NCI-H1417 (cell line): ENCODE measurements at places on chromosomes 3 and 15.

- no peak for DNase-seq
Measured at GRCh38 chr15:38560456-38560926, 4.1 kb downstream of the RASGRP1 start.

GRCh38 chr15:73362900-73363299, 5.9 kb downstream of the HCN4 start:
- no peak for DNase-seq

GRCh38 chr15:61841466-61841865, 218.8 kb downstream of the VPS13C start:
- no peak for DNase-seq

- DNase-seq: no peak
Measured at GRCh38 chr3:111581403-111582119, 13.6 kb downstream of the ZBED2 start.

GRCh38 chr3:28601291-28601690, 252.7 kb upstream of the AZI2 start:
- DNase-seq: peak; percentile 1

DNA sequence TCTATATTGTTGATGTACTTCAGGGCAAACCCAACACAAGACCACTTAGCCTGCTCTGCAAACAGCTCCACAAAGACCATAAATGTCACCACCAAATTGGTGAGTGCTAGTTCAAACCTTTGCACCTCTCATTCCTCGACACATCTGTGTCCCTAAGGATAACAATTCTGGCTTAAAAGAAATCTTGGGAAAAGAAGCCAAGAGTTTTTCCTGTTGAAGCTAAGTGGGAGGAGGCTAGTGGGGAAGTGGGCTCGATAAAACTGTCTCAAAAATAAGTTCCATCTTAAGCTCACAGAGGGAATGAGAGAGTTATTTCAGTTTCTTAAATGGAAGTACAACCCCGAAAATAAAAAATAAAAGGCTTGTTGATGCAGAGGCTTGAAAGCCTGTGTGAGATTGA, 40.4 kb upstream of the PRICKLE2 start:
- DNase-seq: no peak

DNA sequence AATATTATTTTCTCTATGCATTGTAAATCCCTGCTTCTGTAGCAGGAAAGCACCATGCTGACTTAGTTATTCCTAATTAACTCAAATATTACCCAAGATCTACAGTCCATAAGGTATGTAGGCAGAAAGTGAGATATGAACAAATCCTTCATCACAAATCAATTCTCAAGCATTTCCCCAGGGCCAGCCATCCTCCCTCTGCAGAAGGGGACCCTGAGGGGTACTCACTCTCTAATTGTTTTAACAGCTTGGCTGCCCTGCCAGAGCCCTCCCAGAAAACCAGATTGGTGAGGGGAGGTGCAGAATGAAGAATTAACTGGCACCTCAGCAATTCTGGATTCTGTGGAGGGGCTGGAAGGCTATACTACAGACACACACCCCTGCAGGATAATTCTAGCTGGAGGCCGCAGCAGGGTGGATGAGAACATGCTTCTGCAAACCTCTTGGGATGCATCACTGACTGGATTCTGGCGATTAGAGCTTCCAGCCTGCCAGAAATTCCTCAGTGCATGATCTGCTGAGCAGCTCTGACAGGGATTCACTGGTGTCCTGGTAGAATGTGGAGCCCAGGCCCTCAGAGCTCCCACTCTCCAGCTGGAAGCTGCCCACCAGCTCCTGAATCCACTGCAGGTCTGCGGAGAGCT, 88.6 kb upstream of the HERC1 start:
- DNase-seq: no peak

- DNase-seq: no peak
Measured at GRCh38 chr15:60751985-60752952, 273.3 kb upstream of the ICE2 start.

GRCh38 chr3:46480491-46481195, 15.9 kb upstream of the LTF start:
- no peak for DNase-seq

GRCh38 chr15:100941536-100941935, 22.4 kb downstream of the LRRK1 start:
- DNase-seq: no peak

DNA sequence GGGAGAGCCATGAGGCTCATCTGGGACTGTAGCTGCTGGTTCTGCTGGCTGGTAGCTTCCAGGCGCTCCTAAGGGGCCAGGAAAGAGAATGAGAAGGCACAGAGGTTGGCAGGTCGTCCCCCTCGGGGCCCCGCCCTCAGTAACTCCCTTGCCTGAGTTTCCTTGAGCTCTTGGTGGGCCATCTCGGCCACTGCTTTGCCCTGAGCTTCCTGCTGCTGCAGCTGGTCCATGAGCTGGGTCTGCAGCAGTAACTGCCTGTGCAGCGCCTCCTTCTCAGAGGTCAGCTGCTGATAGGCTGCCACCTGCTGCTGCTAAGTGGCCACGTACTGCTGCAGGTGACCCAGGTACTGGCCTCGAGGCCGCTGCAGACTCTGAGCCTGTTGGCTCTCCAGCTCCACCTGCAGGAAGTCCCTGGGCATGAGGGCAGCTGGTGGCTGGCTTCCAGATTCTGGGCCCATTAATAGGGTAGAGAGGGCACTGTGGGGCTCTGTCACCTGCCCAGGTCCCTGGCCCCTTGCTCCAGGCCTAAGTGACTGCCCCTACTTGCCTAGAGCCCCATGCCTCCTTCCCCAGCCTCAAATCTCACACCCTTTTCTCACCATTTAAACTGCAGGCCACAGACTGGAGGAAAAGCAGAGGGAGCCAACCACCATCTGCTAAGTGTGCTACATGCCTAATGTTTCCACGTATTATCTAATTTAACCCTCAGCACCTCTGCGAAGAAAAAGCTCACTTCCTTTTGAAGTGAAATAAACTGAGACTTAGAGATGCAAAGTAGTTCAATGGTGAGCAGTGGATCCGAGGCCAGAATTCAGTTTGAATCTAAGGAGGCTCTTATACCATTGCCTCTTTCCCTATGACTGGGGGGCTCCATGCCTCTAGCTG, 10.8 kb upstream of the VPS33B start:
- DNase-seq: peak; percentile 82

GRCh38 chr3:111311709-111312235, 230.2 kb upstream of the CD96 start:
- DNase-seq: no peak

GRCh38 chr3:53024315-53024714, 21.6 kb downstream of the SFMBT1 start:
- DNase-seq: no peak

- no peak for DNase-seq
Measured at GRCh38 chr3:41848753-41849574, 112.9 kb downstream of the ULK4 start.

DNA sequence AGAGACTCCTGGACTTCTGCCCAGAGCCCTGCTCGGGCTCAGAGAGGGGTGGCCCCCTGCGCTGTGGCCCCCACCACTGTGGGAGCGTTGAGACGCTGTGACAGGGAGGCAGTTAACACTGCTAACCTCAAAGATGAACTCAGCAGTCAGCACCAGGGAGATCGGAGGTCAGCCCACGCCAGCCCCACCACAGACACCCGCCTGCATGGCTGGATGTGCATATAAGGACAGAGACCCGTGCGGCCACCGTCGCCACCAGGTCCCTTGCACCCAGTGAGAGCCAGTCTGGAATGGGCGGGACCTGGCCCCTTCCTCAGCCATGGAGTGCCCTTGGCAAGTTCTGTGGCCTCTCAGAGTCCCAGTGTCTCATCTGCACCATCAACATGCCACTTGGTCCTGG, 48.5 kb upstream of the FURIN start:
- no peak for DNase-seq

GRCh38 chr3:99712291-99712954, 74.0 kb downstream of the COL8A1 start:
- DNase-seq: no peak

DNA sequence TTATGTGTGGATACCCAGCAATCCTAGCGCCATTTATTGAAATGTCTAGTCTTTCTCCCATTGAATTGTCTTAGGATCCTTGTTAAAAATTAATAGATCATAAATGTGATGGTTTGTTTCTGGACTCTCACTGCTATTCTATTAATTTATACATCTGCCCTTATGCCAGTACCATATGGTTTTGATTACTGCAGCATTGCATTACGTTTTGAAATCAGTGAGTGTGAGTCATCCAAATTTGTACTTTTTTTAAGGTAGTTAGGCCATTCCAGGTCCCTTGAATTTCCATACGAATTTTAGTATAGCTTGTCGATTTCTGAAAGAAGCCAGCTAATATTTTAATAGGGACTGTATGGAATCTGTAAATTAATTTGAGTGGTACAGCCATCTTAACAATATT, 648.6 kb upstream of the ZNF385D start:
- no peak for DNase-seq

DNA sequence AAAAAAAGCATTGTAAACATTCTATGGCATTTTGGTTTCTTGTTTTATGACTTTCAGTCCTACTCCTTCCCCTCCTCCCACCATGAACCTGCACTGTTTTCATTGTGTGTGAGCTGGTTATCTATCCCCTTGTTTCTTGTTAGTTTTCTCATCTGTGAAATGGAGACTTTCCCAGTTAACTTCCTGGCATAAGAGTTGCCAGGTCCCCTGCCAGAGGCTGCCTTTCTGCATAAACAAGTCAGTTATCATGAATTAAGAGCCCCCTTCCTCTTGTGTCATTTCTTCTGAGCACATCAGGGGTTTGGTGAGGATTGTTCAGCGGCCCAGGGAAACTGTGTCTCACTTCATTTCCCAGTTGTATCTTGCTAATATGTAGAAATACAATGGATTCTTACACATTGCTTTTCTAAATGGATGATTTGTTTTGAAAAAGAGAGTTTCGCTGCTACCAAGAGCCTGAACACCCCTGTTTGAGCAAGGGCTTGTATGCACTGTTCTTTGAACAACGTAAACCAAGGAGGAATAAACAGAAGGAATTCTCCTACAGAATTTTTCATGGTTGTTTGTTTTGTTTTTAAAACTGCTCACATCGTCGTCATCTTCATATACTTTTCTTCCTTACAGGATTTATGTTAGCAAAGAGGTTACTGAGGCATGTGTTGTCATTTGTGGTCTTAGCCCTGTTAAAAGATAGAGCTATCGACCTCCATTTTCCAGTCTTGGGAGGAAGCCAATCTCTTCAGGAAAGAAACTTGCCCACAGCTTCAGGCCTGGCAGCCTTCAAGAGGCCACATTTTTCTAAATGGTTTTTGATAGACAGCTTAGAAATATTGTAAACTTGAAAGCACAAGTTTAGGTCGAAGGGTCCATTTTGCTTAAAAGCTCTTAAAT, 144.6 kb upstream of the IL12A start:
- no peak for DNase-seq

GRCh38 chr15:29904757-29905417, 82.6 kb upstream of the TJP1 start:
- DNase-seq: no peak
